ENCODE measurements at places on chromosomes 2 and 18.

DNA sequence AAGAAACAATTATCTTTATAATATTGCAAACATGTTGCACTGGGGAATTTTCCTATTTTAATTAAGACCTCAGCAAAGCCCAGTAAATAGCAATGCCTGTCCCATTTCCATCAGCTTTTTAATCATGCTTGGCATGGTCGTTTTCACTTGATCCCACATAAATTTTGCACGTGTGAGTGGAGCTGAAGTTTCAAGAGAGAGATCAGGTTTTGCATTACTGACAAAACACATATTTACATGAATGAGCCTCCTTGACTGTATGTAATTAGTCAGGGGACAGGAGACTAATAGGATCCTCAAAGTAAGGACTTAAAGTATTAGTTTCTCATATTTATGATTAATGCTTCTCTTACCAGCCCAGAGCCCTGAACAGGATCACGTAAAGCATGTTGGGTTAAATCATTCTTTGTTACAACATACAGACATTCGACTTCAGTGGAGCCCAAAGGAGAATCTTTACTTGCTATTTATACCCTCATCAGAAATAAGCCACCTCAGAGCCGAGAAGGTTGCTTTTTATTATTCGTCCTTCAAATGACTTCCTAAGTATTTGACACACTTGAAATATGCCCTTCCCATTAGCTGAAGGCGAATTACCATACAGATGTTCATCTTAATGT is 711.3 kb downstream of the GALR1 start:
- no peak for DNase-seq

- no peak for DNase-seq
These were observed 67.6 kb downstream of the FEZ2 start for GRCh38 chr2:36530178-36530982.

DNA sequence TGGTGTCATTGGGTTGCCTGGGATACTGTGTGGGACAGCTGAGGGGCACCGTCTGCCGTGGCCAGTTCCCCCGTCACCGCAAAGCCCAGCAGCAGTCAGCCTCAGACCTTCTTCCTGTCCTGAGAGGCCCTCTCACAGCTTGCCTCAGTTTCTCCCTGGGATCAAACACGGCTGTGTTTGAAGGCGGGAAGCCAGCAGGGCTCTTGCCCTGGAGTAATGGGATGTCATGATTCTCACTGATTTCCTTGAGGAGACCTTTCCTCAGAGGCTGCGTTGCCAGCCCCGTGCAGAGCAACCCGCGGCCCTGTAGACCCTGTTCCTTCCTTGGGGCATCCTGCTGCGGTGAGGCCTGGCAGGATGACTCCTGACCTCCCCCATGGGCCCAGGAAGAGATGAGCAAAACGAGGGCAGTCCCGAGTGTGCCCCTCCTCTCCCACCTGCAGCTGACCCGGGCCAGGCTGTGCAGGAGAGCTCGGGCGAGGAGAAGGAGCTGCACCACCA is 13.9 kb upstream of the NFATC1 start:
- no peak for DNase-seq

- DNase-seq = no peak
These were observed 518 bp upstream of the NFU1 start for GRCh38 chr2:69437751-69438154.

GRCh38 chr18:38940863-38941531 is 1375.4 kb upstream of the CELF4 start:
- no peak for DNase-seq

- no peak for DNase-seq
These were observed 335.0 kb downstream of the NR4A2 start for GRCh38 chr2:155997538-155997937.
